ENCODE measurements at places on chromosomes 3 and 15.

DNA sequence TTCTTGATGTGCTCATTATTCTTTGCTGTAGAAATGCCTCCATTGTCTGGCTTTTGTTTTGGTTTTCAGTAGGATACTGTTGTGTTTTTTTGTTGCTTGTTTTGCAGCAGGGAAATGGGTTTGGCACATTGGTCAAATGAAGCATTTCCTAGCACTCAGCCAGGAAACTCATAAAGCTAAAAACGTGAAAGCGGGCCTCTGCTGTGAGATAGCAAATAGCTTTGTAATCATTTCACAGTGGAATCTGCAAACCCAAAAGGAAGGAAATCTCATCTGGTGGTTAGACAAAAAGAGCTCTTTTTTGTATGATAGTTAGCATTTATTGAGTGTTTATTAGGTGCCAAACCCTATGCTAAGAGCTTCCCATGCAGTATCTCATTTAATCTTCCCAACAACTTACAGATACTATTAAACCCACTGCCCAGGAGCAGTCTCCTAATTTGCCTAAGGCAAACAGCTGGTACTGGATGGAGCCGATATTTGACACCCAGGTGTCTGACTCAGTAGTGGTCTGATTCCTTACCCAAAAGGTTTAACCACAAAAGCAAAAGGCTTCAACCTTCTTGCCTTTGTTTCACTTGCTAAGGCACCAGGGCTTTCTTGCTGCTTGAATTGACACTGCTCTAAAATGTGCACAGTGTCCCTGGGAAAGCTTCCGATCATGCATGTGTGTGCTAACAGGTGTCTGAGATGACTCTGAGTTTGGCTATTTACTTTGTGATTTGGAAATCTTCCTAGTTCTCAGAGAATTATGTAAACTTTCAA is 527.9 kb upstream of the MDFIC2 start:
- no peak for DNase-seq

- no peak for DNase-seq
Measured at GRCh38 chr3:42988097-42988496, 9.0 kb downstream of the GASK1A start.

GRCh38 chr15:34182942-34183341 is 27.0 kb downstream of the KATNBL1 start:
- DNase-seq, result no peak

- DNase-seq, result peak; percentile 64
Measured at GRCh38 chr15:39426552-39427532, 154.0 kb upstream of the THBS1 start.

- no peak for DNase-seq
Measured at GRCh38 chr3:137148917-137149316, 191.1 kb downstream of the IL20RB start.

- peak; percentile 44 for DNase-seq
Measured at GRCh38 chr3:193605876-193606275, 12.9 kb downstream of the OPA1 start.
